Adipocyte (in vitro differentiated cells): ENCODE measurements at places on chromosomes 3 and 15.

GRCh38 chr3:18188491-18188890 lies 236.6 kb downstream of the SATB1 start:
- no peak for DNase-seq

DNA sequence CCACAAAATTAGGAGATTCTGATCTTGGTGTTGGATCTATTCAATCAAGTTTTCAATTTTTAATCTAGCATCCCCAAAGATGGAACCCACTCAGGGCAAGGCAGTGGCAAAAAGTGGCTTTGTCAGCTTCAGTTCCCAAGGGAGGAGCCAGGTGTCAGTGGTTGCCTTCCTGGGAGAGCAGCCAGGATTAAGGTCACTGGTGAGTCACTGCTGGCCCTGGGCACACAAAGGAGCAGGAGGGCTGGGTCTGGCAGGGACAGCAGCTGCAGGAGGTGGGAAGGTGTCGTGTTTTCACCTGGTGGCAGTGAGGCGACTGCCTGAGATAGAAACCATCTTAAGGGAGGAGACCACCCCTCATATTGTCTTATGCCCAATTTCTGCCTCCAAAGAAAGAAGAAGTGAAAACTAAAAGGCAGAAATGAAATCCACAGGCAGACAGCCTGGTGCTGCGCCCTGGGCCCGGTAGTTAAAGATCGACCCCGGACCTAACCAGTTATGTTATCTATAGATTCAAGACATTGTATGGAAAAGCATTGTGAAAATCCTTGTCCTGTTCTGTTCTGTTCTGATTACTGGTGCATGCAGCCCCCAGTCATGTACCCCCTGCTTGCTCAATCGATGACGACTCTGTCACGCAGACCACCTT lies 5.9 kb upstream of the KLHL25 start:
- DNase-seq: peak; percentile 48

DNA sequence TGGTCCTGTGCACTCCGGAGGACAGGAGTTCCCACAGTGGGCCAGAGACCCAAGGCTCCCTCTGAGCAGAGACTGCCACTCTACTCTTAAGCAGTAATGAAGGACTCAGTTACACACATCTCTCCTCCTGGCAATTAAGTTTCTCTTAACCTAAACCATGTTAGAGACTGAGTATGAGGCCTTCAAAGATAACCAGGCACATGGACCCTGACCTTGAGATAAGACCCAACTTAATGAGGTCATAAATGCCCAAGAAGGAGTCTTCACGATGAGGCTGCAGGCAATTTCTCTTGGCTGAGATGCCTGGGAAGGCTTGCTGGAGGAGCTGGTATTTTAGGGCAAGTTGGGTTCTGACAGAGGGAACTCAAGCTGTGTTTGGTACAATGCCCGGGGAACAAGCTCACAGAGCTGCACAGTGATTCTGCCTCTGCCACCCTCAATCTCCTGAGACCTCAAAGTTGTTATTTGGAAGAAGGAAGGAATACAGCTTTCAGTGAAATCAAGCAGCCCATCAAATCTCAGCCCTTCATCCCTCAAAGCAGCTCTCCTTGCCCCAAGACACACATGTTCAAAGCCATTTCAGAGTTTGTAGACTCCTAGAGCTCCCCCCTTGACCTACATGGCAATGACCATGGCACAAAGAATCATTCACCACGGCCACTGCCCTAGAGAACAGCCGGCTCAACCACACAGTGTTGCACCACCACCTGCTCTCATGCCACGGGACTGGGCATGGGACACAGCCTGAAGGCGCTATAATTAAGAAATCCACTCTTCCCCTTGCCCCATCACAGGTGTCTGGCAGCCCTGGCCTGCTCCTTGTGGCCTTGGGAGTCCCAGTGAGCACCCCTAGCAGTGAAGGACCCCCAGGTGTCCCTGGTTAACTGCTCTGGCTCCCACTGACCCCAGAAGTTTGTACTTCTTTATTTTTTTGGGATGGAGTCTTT lies 7.1 kb downstream of the RMDN3 start:
- DNase-seq: no peak

- no peak for DNase-seq
Observed at GRCh38 chr15:70240082-70240481, 142.4 kb upstream of the TLE3 start.

- no peak for DNase-seq
Observed at GRCh38 chr3:148990236-148990635, 1.1 kb upstream of the GYG1 start.

GRCh38 chr15:75121491-75121890 lies 80.2 kb upstream of the C15orf39 start:
- DNase-seq: no peak

DNA sequence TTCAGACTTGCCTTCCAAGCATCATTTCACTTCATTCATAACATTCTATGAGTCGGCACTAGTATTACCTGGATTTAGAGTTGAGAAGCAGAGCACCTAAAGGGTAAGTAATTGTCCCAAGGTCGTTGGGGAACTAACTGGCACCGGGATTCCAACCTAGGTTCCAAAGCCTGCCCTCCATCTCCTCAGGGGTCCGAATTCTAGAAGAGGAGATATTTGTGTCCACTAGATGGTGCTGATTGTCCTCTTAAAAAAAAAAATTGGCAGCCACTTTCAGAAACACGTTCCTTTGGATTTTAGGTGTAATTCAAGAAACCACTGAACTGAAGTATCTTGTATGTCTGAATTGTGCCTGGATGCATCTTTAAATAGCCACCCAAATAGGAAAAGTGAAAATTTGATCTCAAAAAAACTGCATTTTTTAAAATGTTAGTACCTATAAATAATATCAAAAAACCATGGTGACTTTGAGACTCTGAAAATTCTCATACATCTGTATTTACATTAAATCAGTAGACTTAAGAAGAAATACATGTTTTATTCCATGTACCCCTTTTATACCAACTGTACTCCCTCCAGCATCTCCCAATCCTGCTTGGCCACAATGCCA lies 3.9 kb upstream of the FSIP1 start:
- peak; percentile 88 for DNase-seq

- no peak for DNase-seq
Observed at GRCh38 chr3:61347981-61348380, 96.7 kb upstream of the FHIT start.

DNA sequence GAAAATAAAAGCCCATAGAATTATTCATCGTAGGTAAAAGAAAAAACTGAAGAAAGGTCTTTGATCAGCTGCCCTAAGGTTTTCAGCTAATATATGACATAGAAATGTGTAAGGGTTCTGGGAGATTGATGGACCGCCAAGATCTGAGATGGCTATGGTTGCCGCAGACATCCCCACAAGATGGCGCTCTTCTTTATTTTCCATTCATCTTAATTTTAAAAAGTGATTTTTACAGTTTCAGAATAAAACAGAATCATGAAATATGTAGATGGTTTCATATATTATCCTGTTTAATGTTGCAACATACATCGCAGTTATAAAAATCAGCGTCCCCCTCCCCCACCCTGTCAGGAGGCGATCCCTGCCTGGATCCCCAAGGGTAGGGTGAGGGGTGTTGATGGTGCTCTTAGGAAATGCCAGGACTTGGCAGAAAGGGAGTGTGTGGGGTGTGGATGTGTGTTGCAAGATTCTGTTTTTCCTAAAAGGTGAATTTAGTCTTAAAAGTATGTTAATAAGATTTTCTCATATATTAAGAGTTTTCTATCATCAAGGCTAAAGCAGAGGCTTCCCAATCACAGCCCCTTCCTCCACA lies 68.8 kb downstream of the ANXA2 start:
- peak; percentile 78 for DNase-seq

- DNase-seq: no peak
Observed at GRCh38 chr3:113409676-113410075, 31.6 kb downstream of the CFAP44 start.

GRCh38 chr3:12235691-12236090 lies 53.2 kb upstream of the PPARG start:
- peak; percentile 60 for DNase-seq

DNA sequence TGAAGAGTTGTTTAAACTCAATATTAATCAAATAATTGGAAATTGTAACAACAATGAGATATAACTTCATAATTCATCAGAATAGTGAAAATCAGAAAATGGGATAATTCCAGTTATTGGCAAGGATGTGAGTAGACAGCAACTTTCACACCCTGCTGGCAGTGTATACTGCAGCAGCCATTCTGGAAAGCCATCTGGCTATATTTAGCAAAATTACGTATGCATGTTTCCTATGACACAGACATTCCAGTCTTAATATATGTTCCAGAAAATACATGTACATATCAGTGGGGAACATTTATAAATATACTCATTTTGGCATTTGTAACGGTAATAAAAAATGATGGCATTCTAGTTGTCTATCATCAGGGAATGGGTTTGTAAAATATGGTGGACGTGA lies 564.1 kb downstream of the GBE1 start:
- DNase-seq: no peak

DNA sequence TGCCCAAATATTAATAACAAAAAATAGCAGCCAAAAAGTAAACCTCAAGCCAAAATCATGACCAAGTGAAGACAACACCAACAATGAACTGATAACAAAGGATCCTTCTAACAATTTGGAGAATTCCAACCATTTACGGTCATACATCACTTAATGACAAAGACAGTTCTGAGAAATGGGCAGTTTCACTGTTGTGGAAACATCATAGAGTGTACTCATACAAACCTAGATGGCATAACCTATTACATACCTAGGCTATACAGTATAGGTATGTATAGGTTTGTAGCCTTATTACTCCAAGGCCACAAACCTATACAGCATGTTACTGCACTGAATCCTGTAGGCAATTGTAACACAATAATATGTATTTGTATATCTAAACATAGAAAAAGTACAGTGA lies 12.4 kb downstream of the ANO10 start:
- no peak for DNase-seq

- no peak for DNase-seq
Observed at GRCh38 chr15:33837294-33837693, 131.0 kb upstream of the CHRM5 start.

- DNase-seq: no peak
Observed at GRCh38 chr3:53588122-53588521, 93.7 kb downstream of the CACNA1D start.

- peak; percentile 53 for DNase-seq
Observed at GRCh38 chr15:44593042-44593736, 56.2 kb downstream of the EIF3J start.
